Activated CD4-positive, alpha-beta T cell treated with anti-CD3 and anti-CD28 coated beads, Interleukin-2, amount 50 U/mL, for 48 hours (primary cell): ENCODE measurements at places on chromosomes 1 and 21.

GRCh38 chr1:21823980-21824702 lies 12.1 kb downstream of the LDLRAD2 start:
- no peak for DNase-seq

GRCh38 chr1:236734141-236734765 lies 48.0 kb downstream of the ACTN2 start:
- no peak for DNase-seq

DNA sequence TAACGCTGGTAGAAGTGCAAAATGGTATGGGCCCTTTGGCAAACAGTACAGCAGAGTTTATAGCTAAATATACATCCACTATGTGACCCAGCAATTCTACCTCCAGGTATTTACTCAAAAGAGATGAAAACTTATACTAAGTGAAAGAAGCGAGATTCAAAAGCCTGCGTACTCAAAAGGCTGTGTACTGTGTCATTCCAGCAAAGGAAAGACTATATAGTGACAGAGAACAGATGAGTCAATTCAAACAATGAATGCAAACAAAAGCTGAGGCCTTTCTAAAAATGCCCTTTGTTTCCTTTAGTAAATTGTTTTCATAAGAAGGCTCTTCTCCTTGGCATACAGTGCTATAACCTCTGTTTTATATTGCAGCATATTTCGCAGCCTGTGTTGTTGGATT lies 268.8 kb upstream of the CSF3R start:
- no peak for DNase-seq

- DNase-seq, result peak; percentile 4
Observed at GRCh38 chr1:201916649-201917249, 28.1 kb downstream of the SHISA4 start.

GRCh38 chr1:1067860-1068516 lies 6.1 kb downstream of the RNF223 start:
- no peak for DNase-seq

DNA sequence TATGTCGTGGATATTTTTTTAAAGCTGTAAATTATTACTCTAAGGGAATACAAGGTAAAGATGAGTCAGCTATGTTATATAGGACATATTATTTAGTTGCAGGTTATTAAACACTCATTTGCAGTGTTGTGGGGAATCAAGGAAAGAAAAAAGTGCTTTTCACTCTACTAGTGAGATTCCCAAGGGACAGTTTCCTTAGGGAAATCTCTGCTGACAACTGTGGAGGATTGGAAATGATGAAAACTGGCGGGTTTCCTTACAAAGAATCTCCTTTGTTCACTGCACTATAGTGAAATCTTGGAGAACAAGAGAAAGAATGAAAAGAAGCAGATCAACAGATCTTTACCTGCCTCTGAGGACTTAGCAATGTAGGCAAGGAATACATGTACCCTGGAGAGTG lies 24.5 kb upstream of the TRIM45 start:
- no peak for DNase-seq

DNA sequence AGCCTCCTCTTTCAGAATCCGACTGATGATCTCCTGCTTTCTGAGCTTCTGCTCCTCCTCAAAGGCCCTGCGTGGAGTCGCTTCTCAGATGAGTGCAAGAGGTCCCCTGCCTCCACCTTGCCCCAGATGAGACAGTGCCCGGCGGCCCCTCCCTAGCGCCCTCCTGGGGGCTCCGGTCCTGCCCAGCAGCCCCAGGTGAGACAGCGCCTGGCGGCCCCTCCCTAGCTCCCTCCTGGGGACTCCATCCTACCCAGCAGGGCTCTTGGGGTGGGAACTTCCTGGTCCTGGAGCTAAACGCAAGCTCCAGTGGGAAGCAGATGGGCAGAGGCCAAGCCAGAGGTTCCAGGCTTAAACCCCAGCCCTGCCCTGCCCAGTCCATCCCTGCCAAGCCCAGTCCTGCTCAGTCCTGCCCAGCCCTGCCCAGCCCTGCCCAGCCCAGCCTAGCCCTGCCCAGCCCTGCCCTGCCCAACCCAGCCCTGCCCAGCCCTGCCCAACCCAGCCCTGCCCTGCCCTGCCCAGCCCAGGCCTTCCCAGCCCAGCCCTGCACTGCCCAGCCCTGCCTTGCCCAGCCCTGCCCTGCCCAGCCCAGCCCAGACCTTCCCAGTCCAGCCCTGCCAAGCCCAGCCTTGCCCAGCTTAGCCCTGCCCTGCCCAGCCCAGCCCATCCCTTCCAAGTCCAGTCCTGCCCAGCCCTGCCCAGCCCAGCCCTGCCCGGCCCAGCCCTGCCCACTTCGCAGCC lies 34.6 kb downstream of the CFAP74 start:
- DNase-seq, result no peak

GRCh38 chr1:90876101-90876500 lies 145.7 kb downstream of the ZNF644 start:
- DNase-seq, result no peak

- no peak for DNase-seq
Observed at GRCh38 chr1:15579683-15580047, 5.2 kb downstream of the AGMAT start.
